ENCODE measurements at places on chromosomes 6 and 20.

GRCh38 chr6:96086745-96087144 lies 71.0 kb downstream of the FUT9 start:
- no peak for DNase-seq

- DNase-seq, result no peak
Observed at GRCh38 chr6:14975471-14975817, 270.4 kb upstream of the JARID2 start.

DNA sequence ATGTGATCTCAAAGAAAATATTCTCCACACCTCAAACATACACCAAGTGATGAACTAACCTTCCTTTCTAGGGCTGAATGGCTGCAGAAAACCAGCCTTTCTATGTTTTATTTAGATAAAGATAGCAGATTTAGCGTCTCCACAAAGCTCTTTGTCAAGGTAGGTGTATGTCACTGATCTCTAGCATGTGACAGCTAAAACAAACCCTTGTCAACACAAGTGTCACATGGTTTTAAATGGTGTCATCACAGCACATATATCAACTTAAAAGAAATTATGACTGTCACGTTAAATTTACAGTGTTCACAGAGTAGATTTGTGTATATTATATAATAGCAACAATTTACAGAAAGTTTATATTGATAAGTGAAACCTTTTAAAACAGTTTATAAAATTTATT lies 58.3 kb downstream of the TENT5A start:
- DNase-seq, result no peak

- no peak for DNase-seq
Observed at GRCh38 chr6:134424165-134424797, 106.4 kb upstream of the SGK1 start.

- DNase-seq, result no peak
Observed at GRCh38 chr20:52004018-52004417, 187.6 kb downstream of the ZFP64 start.

DNA sequence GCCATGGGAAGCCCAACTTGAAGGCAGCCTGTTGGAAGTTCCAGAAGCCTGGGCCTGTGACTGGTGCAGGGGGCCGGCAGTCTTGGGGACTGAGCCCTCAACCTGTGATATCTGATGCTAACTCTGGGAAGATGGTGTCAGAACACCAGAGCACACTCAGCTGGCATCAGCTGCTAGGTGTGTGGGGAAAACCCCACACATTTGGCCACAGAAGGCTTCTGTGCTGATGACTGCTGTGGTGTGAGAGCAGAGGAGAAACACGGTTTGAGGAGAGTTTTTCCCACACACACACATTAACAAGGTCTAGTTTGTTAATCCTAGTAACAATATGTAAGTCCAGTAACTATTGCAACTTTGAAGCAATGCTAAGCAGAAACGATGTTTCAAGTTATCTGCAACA lies 78.0 kb downstream of the PSMB1 start:
- no peak for DNase-seq

- no peak for DNase-seq
Observed at GRCh38 chr6:129698430-129698829, 11.5 kb downstream of the ARHGAP18 start.

DNA sequence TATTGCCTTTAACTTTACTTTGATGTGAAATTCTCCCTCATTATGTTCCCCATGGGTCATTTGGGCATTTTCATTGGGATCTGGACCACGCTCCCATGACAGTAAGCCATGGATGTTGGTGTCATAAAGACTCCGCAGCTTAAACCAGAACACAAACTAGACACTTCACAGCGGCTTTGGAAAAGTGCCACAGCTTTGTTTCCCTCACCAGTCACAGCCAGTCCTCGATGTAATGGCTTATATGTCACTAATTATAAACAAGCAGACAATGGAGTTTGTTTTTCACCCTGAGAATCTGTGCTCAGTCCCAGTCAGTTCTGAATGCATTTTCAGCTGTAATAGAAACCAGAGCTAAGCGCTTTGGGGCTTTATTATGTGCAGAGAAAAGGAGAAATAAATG lies 23.2 kb upstream of the DAAM2 start:
- DNase-seq, result no peak

GRCh38 chr6:88360203-88360797 lies 194.2 kb upstream of the CNR1 start:
- no peak for DNase-seq
